T-helper 2 cell (primary cell): ENCODE measurements at places on chromosomes 13 and 19.

DNA sequence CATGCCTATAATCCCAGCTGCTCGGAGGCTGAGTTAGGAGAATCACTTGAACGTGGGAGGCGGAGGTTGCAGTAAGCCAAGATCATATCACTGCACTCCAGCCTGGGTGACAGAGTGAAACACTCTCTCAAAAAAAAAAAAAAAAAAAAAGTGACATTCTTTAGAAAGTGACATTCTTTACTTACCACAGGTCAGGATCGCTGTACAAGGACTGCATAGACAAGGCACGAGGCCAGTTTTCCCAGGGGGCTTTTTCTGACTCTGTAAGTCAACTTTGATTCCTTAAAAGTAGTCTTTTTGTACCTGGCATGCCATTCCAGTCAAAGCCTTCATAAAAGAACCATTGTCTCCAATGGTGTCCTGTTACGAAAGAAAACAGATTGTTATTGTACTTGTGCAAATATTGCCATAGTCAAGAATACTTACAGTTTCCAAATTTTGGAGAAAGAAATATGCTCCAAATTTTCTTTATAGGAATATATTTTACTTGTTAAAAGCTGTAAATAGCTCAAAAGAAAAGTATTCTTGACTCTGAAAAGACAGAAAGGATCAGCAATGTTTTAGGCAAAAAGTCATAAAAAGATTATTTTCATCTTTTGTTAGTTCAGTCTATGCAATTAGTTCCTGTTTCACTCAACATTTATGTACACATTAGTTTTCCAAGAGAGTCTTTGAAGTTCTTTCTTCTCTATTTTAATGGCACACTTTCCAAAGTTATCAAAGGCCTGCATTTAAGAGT lies 39.3 kb downstream of the CEACAM1 start:
- no peak for DNase-seq

GRCh38 chr13:98965325-98965724 lies 12.5 kb downstream of the DOCK9 start:
- DNase-seq = no peak

- DNase-seq = no peak
Measured at GRCh38 chr19:4587527-4587926, 28.0 kb upstream of the SEMA6B start.

DNA sequence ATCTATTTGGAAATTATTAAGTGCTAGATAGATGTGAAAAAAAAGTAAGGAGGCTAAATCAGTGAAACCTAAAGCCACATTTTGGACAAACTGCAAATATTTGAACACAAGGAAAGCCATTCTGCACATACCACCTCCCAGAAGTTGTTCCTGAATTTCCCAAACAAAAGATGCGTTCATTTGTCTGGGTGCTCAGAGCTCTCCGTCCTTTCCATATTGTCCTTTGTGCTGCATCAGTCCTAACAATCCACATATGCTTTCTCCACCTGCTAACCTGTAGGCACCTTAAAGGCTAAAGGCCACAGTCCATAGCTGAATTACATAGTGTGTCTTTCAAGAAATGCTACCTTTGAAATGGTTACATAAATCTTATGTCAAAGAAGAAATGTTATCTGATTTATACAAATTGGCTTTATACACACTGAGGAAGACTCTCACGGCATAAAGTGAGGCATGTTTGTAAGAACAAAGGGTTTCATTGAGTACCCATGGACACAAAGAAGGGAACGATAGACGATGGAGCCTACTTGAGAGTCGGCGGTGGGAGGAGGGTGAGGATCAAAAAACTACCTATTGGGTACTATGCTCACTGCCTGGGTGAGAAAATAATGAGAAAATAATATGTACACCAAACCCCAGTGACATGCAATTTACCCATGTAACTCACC lies 182.0 kb downstream of the RGCC start:
- DNase-seq = no peak

- DNase-seq = no peak
Measured at GRCh38 chr19:55086730-55087541, 11.3 kb downstream of the EPS8L1 start.

DNA sequence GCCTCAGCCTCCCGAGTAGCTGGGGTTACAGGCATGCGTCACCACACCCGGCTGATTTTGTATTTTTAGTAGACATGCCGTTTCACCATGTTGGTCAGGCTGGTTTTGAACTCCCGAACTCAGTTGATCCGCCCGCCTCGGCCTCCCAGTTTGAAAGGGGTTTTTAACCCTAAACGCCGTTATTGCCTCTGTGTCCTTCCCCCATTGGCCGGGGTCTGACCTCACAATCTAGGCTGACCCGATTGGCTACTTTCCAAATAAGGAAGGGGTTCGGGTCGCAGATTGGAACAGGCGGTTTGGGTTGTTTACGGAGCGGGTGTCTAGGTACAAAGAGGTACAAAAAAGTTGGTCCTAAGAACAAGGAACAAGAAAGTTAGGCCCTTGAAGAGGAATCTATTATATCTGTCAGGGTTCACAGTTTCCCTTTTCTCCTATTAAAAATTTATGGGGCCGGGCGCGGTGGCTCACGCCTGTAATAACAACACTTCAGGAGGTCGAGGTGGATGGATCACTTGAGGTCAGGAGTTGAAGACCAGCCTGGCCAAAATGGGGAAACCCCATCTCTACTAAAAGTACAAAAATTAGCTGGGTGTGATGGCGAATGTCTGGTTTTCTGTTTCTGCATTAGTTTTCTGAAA lies 1.0 kb downstream of the ZNF253 start:
- peak; percentile 76 for DNase-seq

DNA sequence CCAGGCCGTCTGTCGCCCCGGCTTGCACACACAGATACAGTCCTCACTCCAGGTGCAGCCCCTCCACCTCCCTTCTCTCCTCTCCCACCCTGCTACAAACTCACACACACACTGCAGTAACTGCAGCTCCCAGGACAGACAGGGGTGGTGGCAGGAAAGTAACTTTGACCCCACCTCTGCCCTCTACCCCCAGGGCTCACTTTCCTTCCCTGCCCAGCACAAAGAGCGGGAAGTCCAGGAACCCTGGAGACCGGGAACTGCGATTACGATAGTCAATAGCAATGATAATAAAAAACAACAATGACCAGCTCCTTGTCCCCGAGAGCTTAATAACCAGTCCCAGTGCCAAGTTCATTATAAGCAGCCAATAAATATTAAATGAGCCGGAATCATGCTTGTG lies at the start of gene CEACAM20:
TSS of gene CEACAM20 (minus strand) at position 140 of the 400 bp plus-strand sequence. CDS start 166 bp downstream, outside the sequence.
- DNase-seq = no peak

- DNase-seq = no peak
Measured at GRCh38 chr13:24905242-24905641, 141.3 kb downstream of the RNF17 start.

DNA sequence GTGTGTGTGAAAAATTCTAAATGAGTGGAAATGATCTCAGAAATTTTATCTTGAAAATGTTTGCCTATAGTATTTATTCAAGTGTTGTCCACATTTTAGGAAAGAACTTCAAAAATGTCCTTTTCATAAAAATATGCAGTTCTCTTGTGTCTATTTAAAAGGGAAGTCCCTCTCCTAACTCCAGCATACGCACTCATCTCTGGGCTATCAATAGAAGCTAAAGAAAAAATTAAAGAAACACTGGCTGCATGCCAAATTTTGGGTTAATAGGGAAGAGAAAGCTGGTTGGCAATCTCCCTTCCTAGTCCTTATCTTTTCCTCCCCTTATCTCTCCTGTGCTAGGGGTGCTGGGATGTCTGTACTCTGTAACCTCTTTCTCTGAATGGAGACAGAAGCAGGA lies 313.3 kb downstream of the ENOX1 start:
- DNase-seq = no peak

DNA sequence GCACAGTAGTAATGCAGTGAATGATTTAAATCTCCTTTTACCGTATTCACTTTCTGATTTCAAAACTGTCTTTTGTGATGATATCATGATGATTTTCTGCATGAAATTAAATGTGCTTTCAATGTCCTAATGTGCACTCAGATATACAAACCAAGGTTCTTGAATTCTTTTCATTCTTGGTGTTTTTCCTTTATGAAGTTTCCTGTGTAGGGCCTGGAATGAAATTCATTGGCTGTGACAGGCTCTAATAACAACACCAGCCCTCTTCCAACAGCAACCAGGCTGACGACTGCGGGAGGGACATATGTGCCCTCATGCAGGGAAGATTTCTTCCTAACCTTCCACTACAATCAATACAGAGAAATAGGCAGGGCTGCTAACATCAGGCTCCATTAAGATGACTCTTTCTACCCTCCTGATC lies 1052.0 kb downstream of the DIAPH3 start:
- no peak for DNase-seq

DNA sequence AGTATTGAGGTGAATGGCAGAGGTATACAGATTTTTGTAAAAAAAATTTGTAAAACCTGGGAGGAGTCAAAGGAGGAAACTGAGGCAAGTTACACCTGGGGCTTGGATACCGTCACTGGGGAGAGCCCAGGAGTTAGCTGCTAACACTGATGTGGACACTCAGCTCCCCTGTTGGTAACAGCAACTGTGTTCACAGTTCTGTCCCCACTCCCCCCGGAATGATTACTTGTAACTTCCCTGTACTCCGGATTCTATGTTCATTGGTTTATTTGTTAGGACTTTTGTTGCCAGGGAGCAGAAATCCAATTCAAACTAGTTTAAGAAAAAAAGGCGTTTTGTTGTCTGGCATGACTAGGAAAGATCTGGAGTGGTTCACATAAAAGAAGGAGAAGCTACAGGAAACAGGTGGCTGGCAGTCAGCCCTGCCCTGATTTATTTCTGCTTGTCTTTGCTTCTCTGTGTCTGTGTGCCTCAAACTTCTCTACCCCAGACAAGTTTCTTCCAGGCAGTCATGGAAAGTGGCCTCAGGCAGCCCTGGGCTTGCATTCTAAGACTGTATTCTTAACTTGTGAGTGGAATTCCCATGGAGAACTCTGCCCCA lies 2.3 kb upstream of the GPR12 start:
- DNase-seq = no peak

DNA sequence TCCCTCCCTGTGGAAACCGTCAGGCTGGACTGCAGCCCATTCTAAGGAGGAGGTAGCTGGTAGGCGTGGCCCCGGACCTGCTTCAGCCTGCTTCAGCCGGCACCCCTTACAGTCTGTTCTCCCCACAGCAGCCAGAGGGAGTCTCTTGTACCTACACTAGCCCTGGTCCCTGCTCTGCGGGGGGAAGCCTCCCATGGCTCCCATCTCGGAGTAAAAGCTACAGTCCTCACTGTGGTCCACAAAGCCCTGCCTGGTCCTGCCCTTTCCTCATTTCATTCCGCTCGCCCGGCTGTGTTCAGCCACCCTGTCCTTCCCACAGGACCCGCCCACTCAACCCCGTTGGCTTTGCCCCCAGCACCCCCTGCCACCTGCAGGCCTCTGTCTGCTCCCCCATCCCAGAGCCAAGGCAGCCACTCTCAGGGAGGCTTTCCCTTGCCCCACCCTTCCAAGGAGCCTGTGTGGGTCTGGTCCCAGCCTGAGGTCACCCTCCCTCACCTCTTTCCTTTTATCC lies 1.3 kb downstream of the PGLYRP1 start:
- no peak for DNase-seq

- peak; percentile 30 for DNase-seq
Measured at GRCh38 chr13:19862481-19863313, 752 bp downstream of the ZMYM5 start.

- DNase-seq = peak; percentile 48
Measured at GRCh38 chr19:39341129-39341718, 997 bp upstream of the SAMD4B start.

DNA sequence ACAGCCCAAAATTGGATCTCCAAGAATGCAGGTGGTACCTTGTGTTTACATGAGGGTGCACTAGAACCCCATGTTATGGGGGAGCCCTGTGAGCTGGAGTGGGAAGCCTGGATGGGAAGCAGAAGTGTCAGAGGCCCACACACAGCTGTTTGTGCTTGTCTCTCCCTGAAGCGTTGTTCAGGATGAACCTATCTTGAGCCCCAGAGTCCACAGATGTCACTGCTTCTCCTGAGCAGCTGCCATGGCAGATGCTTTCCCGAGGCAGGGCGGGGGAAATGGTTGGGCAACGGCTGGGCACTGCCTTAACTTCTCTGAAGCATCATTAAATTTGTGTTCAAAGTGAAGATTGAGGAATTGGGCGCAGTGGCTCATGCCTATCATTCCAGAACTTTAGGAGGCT lies 17.1 kb upstream of the CHST8 start:
- no peak for DNase-seq

- DNase-seq = peak; percentile 66
Measured at GRCh38 chr19:42284066-42284501, 15.0 kb downstream of the CIC start.

DNA sequence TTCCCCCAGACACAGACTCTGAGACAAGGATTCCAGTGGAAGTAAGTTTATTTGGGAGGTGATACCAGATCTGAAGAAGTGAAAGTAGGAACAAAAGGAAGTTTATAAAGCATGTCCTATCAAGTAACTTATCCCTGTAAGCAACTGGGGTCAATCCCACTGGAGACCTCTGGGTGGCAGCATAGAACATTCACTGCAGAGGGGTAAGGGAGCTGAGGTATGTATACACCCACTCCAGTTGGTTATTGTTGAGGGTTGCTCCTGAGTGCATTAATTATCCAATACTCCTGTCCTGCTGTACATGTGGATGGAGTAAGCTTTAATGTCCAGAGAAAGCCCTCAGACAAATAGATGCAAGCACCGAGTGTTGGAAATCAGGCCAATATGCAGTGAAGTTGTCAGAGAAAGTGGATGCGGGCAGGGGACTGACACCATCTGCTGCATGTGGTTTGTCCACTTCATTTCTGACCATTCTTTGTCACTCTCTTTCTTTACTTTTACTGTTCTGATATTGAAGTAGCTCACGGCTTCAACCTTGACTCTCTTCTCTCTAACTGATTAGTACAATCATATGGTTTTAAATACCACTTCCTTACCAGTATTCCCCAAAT lies 46.7 kb downstream of the NOTCH3 start:
- peak; percentile 10 for DNase-seq

DNA sequence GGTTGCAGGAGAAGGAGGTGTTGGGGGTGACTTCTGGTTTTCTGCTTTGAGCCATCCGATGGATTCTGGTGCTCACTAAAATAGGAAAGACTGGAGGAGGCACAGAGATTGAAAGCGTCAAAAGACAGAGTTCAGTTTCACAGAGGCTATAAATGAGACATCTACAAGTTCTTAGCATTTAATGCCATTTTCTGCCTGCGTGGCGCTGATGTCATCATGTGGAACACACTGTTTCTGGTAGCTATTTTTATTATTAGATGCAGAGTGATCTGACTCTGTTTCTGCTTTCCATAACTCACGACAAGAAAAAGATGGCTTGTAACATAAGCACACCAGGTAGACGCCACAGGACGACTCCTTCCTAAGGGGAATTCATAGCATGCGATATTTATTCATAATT lies 3.3 kb upstream of the SLC39A3 start:
- DNase-seq = no peak

- DNase-seq = no peak
Measured at GRCh38 chr19:15398501-15399233, 19.1 kb upstream of the AKAP8 start.

GRCh38 chr13:79003989-79004898 lies 345.3 kb upstream of the OBI1 start:
- DNase-seq = no peak

- no peak for DNase-seq
Measured at GRCh38 chr19:29855741-29856500, 44.1 kb downstream of the CCNE1 start.

GRCh38 chr19:16142032-16142580 lies 1.4 kb upstream of the HSH2D start:
- DNase-seq = no peak
